ENCODE measurements at places on chromosomes 11 and 22.

DNA sequence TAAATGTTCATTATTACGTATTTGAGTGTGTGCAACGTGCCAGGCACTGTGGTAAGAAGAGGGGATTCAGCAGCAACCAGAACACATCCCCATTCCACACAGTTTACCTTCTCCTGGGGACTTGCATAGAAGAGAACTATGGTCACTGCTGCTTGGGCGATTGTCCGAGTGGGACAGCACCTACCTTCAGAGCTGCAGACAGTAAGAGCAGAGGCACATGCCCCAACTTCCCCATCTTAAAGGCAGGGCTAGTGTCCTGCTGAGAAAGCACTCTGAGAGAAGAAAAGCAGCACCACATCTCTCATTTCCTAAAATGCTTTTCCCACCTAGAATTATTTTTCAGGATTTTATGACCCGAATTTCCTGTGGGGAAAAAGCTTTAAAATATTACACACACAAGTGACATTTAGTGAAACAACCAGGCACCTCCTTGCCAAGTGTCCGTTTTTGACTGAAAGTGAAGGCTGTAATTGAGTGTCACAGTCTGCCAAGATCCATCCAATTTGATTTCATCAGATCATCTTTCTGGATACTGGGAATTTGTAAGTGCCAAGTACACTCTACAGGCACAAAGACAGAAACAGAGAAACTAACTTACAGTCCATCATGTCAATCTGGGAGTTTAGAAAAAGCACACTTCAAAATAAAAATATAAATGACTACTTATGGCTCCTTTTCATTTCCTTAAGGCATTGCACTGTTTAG is 24.6 kb downstream of the TRAF6 start:
- H3K27me3 ChIP-seq: no peaks in the 10 kb centered on the region
- no peak overlapping the region for H3K27ac ChIP-seq
- H3K36me3 ChIP-seq: peaks cover 9% of the 10 kb centered on the region

DNA sequence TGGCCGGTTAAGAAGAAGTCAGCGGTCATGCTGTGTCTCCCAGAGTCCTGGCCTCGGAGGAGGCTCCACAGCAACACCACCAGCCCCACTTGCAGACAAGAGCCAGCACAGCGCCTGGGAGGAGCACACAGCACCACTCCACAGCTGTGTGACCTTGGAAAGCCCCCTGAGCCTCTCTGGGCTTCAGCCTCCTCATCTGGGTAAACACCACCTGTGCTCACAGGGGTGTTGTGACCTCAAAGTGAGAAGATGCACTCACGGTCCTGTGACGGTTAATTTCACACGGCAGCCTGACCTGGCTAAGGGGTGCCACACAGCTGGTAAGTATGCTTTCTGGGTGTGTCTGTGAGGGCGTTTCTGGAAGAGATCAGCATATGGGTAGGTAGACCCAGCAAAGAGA is 54.7 kb downstream of the PHF21B start:
- no peaks in the 10 kb centered on the region for H3K36me3 ChIP-seq
- DNase-seq: no peak
- H3K4me3 ChIP-seq: no peak overlapping the region
- H3K4me1 ChIP-seq: no peaks in the 10 kb centered on the region

DNA sequence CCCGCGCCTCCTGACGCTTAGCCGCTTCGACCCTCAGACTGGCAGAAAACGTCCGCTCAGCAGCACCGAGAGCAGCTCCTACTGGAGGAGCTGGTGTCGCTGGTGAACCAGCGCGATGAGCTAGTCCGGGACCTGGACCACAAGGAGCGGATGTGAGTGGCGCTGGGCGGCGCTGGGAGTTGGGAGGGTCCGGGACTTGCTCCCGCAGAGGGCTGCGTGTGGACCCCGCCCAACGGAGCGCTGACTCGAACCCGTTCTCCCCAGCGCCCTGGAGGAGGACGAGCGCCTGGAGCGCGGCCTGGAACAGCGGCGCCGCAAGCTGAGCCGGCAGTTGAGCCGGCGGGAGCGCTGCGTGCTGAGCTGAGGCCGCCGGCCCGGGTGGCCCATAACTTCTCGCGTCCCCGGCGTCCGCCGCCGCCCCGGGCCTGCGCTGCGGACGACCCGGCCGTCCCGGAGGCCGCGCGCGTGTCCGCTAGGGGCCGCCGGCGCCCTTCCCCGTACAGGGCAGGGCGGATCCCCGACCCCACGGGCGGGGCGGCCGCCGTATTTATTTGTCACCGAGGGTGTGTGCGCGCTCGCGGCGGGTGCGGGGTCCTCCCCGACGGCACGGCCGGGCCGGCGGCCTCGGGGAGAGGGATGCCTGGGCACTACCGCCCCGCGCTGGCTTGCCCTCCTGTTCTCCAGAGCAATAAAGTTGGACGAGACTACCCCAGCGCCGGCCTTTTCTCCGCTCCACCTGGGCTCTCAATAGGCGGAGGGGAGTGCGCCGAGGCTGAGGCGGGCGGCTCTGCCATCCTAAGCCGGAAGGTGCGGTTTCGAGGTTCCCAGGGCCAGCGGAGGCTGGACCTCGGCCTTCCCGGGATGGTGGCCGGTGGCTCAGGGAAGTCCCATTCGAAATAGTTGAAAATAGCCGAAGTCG is 3.4 kb downstream of the KCNK7 start:
- peaks cover 31% of the 10 kb centered on the region for H3K4me1 ChIP-seq
- H3K36me3 ChIP-seq: peaks cover 11% of the 10 kb centered on the region
- no peak for DNase-seq
- no peak overlapping the region for H3K27ac ChIP-seq

- H3K27ac ChIP-seq: peak overlapping the region; percentile 17
- peaks cover 37% of the 10 kb centered on the region for H3K4me1 ChIP-seq
- no peaks in the 10 kb centered on the region for H3K36me3 ChIP-seq
- H3K27me3 ChIP-seq: no peaks in the 10 kb centered on the region
- peak overlapping the region; percentile 52 for H3K4me3 ChIP-seq
- no peak for DNase-seq
Observed at GRCh38 chr11:57792870-57793269, 31.3 kb downstream of the CTNND1 start.

DNA sequence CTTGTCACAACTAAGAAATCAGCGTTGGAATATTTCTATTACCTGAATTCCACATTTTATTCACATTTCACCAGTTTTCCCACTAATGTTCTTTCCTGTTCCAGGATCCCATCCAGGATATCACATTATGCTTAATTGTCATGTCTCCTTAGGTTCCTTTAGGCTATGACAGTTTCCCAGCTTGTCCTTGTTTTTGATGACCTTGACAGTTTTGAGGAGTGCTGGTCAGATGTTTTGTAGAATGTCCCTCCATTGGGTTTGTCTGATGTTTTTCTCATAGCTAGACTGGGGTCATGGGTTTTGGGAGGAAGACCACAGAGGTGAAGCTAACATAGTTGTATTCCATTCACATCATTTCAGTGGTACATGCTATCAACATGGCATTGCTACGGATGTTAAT is 80.8 kb upstream of the HEPHL1 start:
- H3K4me3 ChIP-seq: no peak overlapping the region
- no peak for DNase-seq
- no peak overlapping the region for H3K27ac ChIP-seq
- H3K36me3 ChIP-seq: no peaks in the 10 kb centered on the region
- no peaks in the 10 kb centered on the region for H3K27me3 ChIP-seq

DNA sequence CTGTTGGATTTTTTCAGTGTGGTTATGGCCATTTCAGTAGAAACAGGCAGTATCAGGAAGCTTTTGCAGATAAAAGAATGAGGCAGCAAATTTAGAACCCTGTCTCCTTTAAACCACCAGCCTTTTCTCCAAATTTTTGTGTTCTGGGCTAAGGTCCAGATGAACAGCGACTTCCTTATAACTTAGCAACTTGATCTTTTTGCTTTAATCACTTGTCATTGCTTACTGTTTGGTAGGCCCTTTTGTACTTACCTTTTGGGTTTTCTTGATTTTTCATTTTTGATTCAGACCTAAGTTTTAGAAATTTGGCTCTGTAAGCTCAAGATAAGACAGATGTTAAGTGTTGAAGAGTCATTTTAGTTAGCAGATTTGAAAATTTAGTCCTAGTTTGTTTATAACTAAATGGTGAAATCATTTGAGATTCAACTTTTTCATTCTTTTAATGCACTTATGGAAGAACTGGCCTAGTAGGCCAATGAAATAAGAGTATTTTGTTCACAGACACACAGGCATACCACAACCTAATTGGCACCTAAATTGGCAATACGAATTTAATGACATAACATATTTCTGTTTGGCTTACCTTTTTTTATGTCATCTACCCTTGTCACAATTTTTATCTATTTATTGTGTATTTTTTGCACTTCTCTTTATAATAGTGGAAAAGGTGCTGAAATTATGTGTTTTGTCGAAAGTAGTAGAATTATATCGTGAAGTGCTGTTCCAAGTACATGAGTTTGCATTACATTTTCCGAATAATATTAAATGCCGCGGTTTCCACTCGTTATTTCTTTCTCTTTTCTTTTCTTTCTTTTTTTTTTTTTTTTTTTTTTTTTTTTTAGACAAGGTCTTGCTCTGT is 2.1 kb downstream of the RTN3 start:
- H3K27me3 ChIP-seq: no peaks in the 10 kb centered on the region
- H3K27ac ChIP-seq: peak overlapping the region; percentile 82
- no peaks in the 10 kb centered on the region for H3K36me3 ChIP-seq

DNA sequence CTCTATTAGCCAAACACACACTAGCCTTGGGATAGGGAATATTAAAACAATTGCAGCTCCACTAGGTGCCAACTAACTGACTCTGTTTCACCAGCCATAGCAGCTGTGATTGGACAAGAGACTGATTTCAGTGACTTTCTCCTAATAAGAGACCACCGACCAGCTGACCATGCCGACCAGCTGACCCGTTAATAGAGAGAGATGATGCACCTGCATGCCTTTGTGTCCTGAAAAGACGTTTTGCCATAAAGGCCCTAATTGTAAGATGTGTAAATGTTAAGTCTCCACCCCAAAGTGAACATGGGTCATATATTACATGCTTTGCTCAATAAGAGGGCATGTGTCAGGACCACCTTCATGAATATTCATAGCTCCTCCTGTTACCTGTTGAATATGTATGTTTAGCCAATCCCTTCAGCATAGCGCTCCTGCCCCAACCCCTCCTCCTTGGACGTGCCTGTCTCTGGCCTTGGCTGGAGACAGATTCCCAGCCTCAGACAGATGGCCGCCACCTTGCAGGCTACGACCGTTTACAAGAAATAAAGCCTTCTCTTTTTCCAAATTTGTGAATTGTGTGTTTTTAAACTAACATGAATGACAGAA is 1.3 kb upstream of the NADSYN1 start:
- no peak for DNase-seq
- peak overlapping the region; percentile 99 for H3K4me3 ChIP-seq
- H3K27me3 ChIP-seq: no peaks in the 10 kb centered on the region
- peaks cover 18% of the 10 kb centered on the region for H3K36me3 ChIP-seq

GRCh38 chr11:130776061-130776419 is 140.2 kb downstream of the SNX19 start:
- H3K27ac ChIP-seq: no peak overlapping the region
- no peaks in the 10 kb centered on the region for H3K27me3 ChIP-seq
- no peaks in the 10 kb centered on the region for H3K4me1 ChIP-seq

DNA sequence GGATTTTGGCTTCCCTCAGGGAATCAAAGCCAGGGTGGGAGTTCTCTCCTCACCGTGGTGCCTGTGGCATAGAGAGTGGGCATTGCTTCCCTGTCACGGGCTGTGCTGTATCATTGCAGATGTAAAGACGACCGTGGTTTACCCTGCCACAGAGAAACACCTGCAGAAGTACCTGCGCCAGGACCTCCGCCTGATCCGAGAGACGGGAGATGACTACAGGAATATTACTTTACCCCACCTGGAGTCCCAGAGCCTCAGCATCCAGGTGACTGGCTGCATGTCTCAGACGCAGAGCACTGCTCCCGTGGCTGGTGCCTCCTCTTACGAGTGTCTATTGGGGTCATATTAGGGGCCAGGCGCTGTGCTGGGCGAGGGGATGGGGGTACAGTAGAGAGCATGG is 24.2 kb upstream of the ST3GAL4 start:
- H3K4me1 ChIP-seq: peaks cover 24% of the 10 kb centered on the region
- H3K36me3 ChIP-seq: peaks cover 22% of the 10 kb centered on the region
- H3K27ac ChIP-seq: no peak overlapping the region
- no peaks in the 10 kb centered on the region for H3K27me3 ChIP-seq
- no peak for DNase-seq

- no peak overlapping the region for H3K4me3 ChIP-seq
- no peak for DNase-seq
- H3K27me3 ChIP-seq: no peaks in the 10 kb centered on the region
- no peak overlapping the region for H3K27ac ChIP-seq
- no peaks in the 10 kb centered on the region for H3K36me3 ChIP-seq
Observed at GRCh38 chr11:24556693-24557092, 59.8 kb downstream of the LUZP2 start.

DNA sequence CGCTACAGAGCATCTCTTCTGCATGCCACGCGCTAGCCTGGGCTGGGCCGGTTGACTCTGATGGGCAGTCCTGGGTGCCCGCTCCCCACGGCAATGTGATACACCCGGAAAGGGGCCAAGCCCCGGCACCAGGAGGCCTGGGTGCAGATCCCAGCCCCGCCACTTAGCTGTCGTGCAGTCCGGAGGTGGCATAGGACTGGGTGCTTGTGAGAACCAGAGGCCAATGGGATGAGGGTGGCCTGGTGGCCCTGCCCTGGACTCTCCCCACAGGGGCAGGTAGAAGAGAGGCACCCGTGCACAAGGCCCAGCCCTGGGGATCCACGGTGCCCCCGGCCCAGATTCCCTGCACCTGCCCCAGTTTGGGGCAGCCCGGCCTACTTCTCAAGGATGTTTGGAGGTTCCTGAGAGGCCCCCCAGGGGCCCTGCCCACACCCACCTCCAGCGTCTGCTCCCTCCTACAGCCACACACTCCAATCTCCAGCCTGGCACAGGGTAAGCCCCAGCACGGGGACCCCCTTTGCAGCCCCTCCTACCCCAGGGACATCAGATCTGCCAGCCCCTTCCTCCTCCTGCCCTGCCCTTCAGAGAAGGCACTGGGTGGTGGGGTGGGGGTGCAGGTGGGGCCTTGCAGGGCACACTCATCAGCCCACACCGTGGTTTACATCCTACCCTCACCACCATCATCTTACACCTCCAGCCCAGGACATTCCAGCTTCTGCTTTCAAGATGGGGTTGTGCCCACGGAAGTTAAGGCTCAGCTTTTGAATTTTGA is 66.9 kb downstream of the CYTH4 start:
- no peak overlapping the region for H3K4me3 ChIP-seq
- no peak overlapping the region for H3K27ac ChIP-seq
- no peaks in the 10 kb centered on the region for H3K4me1 ChIP-seq

GRCh38 chr22:47299863-47300697 is 537.6 kb downstream of the TBC1D22A start:
- no peak overlapping the region for H3K27ac ChIP-seq
- H3K4me1 ChIP-seq: no peaks in the 10 kb centered on the region
- no peaks in the 10 kb centered on the region for H3K27me3 ChIP-seq
- DNase-seq: no peak
- H3K36me3 ChIP-seq: no peaks in the 10 kb centered on the region

DNA sequence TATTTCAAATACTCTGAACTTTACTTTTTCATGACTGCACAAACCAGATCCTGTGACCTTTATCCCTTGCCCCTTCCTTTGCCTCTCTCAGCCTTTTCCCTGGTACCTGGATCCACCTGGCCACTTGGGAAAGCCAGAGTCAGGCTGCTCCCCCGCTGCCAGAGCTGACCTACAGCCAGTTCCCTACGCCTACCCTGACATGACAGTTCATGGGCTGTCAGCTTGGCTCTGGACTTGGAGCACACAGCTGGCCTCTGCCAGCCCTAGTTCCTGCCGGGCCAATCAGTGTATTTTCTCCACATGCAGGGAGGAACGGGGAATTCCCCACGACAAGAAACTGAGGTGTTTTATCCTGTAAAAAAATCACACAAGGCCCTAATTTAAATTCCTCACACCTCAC is 382.6 kb downstream of the INSC start:
- H3K27me3 ChIP-seq: no peaks in the 10 kb centered on the region
- no peak overlapping the region for H3K27ac ChIP-seq
- no peak for DNase-seq
- H3K4me3 ChIP-seq: no peak overlapping the region
- no peaks in the 10 kb centered on the region for H3K36me3 ChIP-seq

Data from CD8-positive, alpha-beta memory T cell (primary cell).